ENCODE measurements at places on chromosomes 3 and 15.

DNA sequence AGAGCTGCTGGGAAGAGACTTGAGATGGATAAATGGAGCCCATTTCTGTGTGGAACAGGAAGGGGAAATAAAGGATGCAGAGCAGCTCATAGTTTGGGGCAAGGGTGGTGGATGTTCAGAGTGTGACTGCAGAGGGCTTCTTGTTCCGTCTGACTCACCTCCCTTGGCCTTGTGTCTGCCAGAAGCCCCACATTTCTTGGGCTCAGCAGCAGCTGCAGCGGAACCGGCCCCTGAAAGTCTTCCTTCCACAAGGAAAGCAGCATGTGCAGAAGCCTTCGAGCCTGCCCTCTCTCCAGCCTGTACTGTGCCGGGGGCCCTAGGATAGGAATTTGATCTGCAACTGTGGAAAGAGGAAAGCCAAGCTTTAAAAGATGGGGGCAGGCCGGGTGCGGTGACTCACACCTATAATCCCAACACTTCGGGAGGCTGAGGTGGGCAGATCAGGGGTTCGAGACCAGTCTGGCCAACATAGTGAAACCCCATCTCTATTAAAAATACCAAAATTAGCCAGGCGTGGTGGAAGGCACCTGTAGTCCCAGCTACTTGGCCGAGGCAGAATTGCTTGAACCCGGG, 11.5 kb downstream of the CDAN1 start:
- no peak for DNase-seq

DNA sequence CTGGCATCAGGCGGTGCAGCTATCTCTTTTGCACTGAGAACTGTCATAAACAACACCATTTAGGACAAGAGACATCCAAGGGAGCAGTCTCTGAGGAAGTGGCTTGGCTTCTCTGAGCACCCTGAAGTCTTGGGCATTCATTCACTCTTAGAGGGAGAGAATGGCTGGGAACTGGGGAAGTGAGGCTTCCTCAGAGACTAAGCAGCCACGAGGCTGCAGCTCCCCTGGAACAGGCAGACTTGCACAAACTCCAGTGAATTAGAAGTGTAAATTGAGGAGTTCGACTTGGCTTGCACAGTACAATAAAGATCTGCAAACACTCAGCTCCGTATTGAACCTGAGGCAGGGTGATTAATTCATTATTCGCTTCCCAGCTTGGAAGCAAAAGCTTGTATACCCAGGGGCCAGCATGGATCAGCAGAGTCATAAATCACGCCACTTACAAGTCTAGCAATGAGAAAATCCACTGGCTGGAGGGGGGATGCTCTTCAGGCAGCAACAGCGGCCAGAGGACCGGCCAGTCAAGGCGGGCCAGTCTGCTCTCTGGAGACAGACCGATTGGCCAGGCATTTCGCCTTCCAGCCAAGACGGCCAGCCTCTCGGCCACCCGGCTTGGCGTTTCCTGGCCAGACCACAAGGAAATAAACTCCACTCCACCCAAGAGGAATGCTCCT, 118.8 kb upstream of the ADPGK start:
- peak; percentile 33 for DNase-seq

GRCh38 chr3:76570436-76571057, 469.4 kb upstream of the ROBO2 start:
- DNase-seq = no peak

DNA sequence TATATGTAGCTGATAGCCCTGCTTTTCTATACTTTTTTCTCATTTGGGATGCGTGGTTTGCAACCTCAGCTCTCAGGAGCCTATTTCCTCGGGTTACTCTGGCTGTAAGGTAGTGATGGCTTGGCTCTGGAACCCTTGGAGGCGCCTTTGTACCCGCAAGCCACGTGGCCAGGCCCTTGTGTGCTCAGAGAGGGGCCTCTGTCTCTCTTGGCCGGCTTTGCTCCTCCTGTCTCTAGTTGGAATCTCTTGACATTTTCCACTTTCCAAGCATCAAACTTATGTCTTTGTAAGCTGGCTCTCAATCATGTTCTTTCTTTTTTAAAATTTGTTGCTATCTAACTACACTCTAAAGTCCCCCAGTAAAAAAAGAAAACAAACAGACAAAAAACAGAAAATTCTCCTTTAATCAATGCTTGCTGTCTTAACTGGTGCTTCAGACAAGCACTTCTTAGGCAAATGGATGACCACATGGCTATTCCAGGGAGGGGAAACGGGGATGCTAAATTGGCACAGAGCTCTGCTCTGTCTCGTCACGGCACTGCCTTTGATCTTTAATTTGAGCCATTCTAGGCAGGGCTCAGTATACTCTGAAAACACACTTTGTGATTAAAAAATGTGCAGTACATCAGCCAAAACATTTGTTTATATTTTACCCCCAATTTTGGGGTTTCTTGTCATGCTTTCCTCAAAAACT, 180.4 kb upstream of the NR2E3 start:
- no peak for DNase-seq

DNA sequence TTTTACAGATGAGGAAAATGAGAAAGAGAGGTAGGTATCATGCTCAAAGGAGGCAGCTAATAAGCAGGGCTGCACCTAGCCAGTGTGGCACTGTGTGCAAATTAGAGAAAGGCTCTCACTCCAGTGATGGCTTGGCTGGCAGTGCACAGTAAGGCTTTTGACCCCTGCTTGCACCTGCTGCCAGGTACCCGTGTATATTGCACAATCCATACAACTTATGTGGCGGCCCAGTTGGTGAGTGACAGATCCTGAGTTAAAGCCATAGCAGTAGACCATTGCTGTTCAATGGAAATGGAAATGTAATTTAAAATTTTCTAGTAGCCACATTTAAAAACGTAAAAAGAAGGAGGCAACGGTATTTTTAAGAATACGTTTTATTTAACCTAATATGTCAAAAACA, 266.4 kb upstream of the AZI2 start:
- DNase-seq = no peak

- no peak for DNase-seq
Measured at GRCh38 chr15:95298729-95299128, 1031.8 kb upstream of the NR2F2 start.

DNA sequence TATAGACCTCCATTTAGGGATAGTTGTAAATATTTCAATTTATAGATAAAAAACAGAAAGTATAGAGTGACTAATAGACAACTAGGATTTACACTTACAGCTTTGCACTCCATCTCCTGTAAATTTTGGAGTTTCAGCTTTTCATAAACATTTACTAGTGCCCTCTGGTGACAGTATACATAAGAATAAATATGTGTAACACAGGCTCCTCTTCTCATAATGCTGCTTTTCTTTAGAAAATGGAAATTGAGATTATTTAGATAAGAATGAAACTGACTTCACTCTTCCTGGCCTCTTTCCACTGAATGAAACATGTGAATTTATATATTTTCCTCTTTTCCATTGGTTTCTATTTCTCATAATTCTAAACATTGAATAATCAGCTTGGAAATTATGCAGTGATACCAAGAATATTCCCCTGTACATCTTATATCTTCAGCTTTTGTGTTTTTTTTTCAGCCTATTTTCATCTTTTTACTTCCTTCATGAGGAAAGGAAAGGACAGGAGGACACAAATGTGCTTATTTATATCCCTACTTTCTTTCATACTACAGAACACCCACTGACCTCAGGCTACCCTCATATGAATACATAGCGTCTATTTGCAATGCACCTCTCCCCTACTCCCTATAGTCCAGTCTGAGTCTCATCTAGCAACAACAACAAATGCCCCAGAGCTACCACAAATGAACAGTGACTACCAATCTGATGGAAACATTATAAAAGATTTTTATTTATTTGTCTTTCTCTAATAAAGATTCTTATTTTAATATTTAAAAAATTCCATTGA, 103.1 kb upstream of the CCDC39 start:
- DNase-seq = no peak

- DNase-seq = no peak
Measured at GRCh38 chr15:92524161-92524560, 130.5 kb downstream of the ST8SIA2 start.

GRCh38 chr3:128603811-128604775, 46.5 kb downstream of the RPN1 start:
- DNase-seq = no peak

DNA sequence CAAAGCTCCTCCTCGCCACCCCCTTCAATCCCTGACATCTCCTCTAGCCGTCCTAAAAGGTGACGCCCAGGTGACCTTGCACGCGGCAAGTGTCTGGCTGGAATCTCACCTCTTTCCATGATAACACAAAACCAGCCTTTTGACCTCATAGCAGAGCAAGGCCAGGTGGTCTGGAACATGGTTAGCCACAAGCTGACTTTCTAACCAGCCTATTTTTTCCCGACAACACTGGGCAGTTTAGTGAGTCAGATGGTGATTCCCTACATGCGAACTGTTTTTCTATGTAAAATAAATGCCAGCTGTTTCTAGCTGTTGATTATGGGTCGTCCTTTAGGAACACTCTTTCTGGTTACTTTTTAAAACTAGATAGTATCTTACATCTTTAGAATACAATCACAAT, 243.0 kb downstream of the CD47 start:
- DNase-seq = no peak
